ENCODE measurements at places on chromosomes 13 and 19.

DNA sequence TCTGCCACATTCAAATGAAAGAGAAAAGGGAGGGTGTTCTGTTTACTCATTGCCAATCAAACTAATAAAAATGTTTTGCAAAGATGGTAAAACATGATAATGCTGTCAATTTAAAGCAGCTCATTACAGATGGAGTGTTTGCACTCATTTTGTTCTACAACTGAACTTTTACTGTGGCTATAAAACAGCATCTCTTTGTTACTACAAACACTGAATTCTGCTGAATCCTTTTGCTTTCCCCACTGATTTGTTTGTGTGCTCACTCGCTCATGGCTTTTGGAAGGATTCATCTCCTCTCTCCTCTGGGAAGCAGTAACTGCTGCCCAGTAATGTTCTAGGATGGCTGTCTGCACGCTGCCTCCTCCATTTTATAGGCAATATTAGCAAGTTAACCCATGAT lies 434.5 kb downstream of the PCDH9 start:
- DNase-seq, result no peak

DNA sequence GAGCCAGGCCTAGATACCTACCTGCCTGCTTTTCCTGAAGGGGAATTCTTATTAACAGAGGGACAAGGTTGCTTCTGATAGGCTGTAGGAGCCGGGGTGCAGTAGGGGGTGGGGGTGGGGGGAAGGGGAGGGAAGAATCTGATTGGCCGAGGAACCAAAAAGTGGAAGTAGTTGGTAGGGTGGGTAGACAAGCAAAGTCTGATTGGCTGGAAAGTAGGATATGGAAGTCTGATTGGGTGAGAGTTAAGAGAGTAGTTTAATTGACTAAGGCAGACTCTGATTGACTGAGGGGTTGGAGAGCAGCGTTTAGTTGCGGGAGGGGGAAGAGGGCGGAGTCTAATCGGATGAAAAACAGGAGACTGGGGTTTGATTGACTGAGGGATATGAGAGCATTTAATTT lies 9.4 kb upstream of the CYP4F22 start:
- peak; percentile 22 for DNase-seq

GRCh38 chr13:91058066-91058465 lies 289.4 kb upstream of the MIR17HG start:
- no peak for DNase-seq

DNA sequence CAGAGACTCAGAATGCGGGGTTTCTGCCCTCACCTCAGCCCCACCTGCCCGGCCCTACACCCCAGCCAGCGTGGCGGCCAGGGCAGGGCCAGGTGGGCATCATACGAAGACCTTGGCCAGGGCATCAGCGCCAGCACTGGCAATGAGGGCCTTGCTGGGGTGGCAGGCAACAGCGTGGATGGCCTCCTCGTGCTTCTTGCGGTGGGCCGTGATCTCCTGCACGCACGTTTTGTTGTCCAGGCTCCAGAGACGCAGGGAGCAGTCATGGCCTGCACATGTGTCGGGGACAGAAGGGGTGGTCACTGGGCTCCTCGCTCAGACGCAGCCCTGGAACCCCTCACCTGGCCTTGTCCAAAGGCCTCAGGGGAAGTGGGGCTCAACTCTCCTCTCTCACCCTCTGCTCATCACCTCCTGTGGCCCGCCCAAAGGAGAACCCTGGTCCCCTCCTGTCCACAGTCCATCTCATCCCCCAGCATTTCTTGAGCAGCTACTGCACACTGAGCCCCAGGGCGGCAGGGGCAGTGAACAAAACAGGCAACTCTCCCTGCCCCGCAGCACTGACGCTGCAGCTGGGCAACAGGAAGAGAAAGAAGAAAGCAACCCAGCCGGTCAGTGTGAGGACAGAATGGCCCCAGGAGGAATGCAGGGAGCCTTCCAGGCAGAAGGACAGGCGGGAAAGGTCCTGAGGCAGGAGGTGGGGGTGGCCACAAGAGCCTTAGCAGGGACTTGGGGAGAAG lies 3.8 kb upstream of the PRKD2 start:
- no peak for DNase-seq

DNA sequence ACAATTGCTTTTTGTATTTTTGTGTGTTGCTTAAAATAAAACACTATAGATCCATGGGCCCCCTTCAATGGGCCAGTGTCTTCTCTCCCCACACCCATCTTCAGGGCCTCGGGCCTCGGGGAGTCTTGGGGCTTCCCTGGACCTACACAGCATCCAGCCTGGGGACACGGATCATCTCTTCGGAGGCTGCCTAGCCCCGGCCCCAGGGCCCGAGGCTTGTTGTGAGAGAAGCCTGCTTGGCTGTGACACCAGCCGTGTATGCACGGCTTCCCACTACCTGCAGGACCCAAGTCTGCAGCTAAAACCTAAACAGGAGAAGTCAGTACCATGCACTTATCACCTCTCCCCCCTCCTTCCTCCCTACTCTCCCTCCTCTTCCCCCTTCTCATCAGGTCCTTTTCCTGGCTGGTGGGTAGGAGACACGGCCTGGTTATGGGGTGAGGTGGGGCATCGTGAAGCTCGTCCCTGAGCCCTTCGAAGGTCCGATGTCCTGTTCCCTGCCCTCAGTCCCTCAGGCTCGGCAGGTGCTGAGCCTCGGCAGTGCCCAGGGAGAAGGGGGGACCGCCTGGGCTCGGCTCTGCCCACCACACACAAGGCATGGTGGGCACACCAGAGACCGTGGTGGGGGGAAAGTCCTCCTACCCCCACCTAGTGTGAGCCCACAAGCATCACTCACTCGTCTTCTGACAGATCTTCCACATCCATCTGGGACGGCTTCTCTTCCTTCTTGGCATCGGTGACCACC lies 9.5 kb downstream of the C13orf46 start:
- DNase-seq, result no peak

GRCh38 chr13:113919761-113920559 lies 53.9 kb downstream of the C13orf46 start:
- DNase-seq, result peak; percentile 4

DNA sequence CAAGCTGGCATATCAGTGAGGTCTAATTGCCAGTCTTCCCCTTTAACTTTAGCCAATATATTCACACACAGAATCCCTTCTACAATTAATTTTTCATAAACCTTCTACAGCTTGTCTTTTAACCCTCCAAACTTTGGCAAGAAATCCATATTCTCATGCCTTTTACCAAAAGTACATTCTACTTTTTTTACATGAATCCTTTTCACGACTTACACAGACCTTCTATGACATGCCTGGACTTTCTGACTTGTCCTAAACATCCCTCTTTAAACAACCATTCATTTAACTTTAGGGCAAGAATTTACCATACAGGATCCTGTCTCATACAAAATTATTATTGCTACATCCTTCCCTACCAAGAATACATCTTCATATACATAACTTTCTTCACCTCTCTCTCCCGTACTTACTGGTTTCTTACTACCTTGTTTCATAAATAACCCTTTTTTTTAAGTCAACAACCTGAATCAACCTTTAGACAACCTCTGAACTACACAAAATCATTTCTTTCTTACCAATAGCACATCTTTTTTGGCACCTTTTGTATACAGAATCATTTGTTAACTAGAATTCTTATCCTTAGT lies 23.5 kb downstream of the ZNF544 start:
- no peak for DNase-seq

- DNase-seq, result no peak
Measured at GRCh38 chr19:32343550-32344262, 1.7 kb upstream of the ZNF507 start.

GRCh38 chr19:16825312-16826052 lies 3.7 kb upstream of the SIN3B start:
- peak; percentile 10 for DNase-seq

DNA sequence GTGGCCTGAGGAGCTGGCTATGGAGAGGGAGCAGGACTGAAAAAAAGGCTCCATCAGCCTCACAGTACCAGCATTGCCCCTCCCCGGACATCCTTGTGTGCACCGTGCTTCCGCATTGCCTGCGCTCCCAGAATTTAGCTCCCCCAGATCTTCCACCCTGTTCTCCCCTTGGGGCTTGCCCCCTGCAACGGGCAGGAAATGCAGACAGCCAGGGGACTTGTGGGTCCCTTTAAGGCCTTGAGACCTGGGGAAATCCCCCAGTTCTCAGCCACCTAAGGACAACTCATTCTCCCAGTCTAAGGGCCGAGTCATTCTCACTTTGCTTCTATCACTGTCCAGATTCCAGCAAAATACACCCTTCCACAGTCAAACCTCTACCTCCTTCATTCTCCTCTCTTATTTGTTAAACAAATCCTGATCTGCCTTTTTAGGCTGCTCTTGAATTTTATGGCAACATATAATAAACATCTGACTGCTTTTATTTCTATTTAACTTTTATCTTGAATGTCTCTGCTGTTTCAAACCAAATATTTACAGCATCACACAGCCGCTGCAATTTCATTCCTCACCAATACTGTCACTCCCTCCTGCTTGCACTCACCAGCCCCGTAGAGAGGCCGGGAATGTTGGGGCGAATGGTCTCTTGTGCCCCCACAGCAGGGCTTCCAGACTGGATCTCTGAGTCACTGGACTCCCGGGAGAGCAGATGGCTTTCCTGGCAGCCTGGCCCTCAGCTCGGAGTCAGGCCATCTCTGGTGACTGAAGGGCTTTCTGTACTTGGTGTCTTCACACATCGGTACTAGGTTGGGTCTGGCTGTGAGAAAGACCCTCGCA lies 221.9 kb downstream of the TSHZ3 start:
- no peak for DNase-seq

- no peak for DNase-seq
Measured at GRCh38 chr13:27535546-27535945, 84.8 kb downstream of the LNX2 start.

GRCh38 chr13:28610996-28611395 lies 47.9 kb upstream of the POMP start:
- peak; percentile 33 for DNase-seq

DNA sequence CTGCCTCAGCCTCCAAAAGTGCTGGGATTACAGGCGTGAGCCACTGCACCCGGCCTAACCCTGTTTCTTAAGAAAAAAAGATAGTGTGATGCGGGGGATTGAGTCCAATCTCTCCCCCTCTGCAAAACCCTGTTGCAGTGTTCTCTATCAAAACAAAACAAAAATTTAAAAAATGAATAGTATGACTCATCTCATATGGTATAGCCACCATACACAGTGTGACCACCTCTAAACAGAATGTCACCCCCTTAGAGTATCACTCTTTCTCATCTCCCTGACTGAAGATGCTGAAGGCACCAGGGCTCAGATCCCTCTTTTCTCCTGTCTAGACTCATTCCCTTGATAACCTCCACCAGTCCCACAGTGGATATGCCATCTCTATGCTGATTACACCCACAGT lies 6.8 kb upstream of the ERF start:
- no peak for DNase-seq

GRCh38 chr13:28000567-28000966 lies 12.1 kb upstream of the URAD start:
- no peak for DNase-seq

- DNase-seq, result peak; percentile 19
Measured at GRCh38 chr19:17107546-17108452, 32.2 kb downstream of the MYO9B start.

DNA sequence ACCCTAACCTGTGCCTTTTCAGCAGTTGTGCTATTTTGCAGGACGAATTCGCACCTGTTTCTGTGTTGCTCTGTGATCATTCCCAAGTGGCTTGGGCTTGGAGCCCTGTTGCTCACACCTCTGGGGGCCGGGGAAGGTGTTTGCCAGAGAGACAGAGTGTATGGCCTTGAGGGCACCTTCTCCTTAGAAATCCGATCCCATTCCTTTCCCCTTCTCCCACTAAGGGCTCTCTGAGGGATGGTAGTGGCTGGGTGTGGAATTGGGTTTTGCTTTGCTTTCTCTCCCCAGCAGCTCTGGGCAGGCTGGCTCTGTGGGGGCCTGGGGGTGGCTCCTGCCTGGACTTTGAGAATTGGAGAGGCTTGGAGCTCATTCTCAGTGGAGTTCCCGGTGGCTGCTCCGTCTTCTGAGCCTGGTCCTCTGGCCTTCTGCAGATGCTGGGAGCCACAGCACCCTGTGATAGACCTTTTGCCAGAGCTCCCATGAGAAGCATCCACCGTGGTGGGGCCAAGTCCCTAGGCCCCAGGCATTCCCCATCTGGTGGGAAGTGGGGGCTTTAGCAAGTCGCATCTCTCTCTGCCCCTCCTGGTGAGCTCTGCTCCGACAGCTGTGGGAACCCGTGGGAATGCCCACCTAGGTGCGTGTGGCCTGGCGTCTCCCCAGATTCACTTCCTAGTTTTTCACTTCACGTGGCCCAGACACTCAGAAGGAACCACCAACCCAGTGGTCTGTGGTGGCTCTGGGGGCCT lies 26.1 kb downstream of the ATP11A start:
- no peak for DNase-seq

- peak; percentile 64 for DNase-seq
Measured at GRCh38 chr19:47176627-47177090, 46.0 kb downstream of the SAE1 start.

DNA sequence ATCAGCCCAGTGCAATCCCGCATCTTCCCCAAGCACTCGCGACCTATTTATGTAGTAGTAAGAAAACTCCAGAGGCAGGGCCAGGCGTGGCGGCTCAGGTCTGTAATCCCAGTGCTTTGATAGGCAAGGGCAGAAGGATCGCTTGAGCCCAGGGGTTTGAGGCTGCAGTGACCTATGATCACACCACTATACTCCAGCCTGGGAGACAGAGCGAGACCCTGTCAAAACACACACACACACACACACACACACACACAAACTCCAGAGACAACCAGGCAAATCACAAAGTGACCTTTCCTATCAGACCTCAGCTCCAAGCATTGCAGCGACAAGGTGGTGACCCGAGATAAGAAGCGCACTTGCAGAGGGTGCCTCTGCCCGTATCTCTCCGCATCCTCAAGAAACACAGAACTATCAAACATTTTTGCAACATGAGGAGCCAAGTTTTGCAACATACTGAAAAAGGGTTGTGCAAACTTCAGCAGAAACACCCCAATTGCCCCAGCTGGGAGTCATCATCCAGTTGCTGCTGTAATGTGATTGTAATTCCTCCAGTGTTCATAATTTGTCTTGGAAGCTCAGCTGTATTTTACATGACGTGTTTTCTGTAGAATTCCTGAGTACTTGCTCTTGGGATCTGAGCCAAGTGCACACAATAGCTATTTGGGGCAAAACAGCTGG lies 8.7 kb upstream of the KLF2 start:
- no peak for DNase-seq

DNA sequence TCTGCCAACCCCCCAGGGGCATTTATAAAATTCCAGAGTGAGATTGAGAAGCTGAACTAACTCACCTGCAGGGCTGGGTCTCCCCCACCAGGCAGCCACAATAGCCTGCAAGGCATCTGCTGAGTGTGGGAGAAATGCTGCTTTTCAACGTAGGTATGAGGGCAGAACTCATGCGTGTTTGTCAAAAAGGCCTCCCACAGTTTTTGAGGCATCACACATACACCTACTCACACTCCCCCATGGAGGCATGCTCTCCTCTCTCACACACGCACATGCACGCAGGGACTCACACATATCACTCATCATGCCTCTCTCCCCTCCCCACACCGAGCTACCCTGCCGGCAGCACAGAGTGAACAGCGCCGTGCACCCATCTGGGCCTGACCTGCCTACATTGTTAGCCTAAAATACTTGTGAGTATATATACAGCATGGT lies 390.5 kb downstream of the FGF9 start:
- peak; percentile 77 for DNase-seq
